ENCODE measurements at places on chromosomes 12 and 14. TPM values are rescaled to one million over a fixed set of nuclear protein-coding genes. Genes with fewer than 3 reads are reported as not detected.

DNA sequence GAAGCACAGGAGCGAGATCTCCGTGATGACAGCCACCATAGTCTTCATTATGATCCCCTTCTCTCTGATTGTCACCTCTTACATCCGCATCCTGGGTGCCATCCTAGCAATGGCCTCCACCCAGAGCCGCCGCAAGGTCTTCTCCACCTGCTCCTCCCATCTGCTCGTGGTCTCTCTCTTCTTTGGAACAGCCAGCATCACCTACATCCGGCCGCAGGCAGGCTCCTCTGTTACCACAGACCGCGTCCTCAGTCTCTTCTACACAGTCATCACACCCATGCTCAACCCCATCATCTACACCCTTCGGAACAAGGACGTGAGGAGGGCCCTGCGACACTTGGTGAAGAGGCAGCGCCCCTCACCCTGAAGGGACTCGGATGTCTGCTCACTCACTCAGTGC lies 775 bp downstream of the OR10P1 start:
- DNase-seq = no peak

DNA sequence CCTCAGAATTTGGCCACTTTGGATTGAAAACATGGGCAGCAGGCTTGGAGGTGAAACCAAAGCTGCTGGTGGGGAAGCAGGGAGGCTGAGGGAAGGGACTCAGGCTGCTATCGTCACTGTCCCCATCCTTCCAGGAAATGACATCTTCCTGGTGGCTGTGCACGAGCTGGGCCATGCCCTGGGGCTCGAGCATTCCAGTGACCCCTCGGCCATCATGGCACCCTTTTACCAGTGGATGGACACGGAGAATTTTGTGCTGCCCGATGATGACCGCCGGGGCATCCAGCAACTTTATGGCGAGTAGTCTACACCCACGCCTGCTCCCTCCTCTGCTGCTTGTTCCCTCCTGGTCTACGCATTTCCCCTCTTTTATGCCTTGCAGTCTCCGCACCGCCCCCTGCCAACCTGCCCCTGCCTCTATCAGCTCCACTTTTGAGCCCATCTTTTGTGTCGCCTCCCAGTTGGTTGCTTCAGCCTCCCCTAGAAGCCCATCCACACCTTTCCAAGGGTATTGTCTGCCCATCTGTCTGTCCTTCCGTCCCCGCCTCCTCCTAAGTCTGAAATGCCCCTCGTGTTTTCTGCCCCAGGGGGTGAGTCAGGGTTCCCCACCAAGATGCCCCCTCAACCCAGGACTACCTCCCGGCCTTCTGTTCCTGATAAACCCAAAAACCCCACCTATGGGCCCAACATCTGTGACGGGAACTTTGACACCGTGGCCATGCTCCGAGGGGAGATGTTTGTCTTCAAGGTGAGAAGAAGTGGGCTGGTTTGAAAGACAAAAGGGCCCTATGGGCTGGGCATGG lies 6.9 kb downstream of the MMP14 start:
- DNase-seq = no peak

The KCNMB4 gene
- 0.28 TPM for total RNA-seq

- DNase-seq = no peak
Observed at GRCh38 chr14:39016733-39017095, 86.3 kb downstream of the SEC23A start.

DNA sequence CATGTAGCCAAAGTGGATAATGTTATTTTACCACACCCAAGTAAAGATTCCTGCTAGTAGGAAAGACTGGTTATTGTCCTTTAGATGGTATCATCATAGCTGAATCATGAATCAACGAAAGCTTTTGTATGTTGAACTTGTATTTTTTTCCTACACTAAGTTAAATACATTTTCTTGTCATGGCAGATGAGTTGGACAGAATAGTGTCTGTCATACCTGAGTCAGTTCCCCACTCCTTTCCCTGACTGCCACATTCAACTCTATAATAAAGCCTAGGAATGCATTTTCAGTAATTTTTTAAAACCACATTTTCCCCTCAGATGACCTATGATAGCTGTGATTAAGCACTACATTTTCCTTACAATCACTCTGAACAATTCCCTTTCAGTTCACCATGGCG lies 9.3 kb upstream of the PTHLH start:
- peak; percentile 98 for DNase-seq

Data from mammary epithelial cell (primary cell).